Esophagus squamous epithelium (tissue), 5 donors: ENCODE measurements at places on chromosomes 4 and X.

DNA sequence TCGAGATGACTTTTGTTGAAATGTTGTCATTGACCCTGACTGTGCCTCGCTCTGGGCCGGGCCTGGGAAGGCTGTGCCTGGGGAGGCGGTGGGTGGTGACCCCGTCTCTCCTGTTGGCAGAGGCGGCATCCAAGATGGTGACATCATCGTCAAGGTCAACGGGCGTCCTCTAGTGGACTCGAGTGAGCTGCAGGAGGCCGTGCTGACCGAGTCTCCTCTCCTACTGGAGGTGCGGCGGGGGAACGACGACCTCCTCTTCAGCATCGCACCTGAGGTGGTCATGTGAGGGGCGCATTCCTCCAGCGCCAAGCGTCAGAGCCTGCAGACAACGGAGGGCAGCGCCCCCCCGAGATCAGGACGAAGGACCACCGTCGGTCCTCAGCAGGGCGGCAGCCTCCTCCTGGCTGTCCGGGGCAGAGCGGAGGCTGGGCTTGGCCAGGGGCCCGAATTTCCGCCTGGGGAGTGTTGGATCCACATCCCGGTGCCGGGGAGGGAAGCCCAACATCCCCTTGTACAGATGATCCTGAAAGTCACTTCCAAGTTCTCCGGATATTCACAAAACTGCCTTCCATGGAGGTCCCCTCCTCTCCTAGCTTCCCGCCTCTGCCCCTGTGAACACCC lies 36.4 kb downstream of the HTRA3 start:
- DNase-seq, result no peak

DNA sequence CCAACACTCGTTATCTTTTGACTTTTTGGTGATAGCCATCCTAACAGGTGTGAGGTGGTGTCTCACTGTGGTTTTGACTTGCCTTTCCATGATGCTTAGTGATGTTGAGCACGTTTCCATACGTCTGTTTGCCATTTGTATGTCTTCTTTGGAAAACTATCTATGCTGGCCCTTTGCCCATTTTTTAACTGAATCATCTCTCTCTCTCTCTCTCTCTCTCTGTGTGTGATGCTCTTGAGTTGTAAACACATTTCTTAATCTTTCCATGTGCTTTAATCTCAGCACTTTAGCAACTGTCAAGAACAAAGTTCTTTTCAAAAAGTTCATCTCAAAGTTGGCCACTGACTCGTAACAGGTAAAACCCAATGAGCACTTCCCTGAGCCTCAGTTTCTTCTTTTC lies 10.5 kb downstream of the SORBS2 start:
- no peak for DNase-seq

- no peak for DNase-seq
Measured at GRCh38 chrX:68415316-68415715, 18.0 kb downstream of the OPHN1 start.

DNA sequence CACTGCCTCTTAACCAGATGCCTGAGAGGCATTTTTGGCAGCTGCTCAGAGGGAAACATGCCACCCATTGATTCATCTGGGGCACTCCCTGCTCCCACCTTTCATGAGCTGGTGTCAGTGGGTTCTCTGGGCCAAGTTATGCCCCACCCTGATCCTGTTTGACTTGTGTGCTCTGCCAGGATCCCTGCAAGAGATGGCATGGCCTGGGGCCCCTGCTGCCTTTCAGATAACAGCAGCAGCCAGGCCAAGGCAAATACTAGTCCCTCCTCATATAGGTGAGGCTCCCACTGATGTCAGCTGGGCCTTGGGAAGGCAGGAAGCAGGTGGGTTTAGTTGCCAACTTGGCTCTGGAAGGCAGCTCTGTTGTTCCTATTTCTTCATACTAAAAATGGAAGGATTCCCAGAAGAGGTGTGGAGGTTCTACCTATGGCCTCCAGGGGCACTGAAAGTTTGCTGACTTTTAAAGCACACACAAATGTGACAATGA lies 192.9 kb upstream of the RBPJ start:
- DNase-seq, result no peak

DNA sequence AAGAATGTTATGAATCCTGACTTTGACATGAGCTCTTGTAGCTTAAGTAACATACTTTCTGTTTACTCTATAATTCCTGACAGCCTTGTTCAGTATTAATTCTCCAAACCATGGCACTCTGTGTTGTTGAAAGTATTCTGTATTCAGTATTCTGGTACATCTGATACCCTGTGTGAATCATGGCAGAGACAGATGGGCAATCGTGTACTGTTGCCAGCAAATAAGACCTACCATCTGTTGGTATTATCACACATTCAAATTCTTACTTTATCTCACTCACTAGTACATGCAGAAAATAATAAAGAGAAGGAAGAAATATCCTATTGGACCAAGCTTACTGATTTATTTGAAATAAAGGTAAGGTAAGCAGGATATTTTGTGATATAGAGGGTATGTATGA lies 7.9 kb downstream of the MBTPS2 start:
- no peak for DNase-seq
